ENCODE measurements at places on chromosomes 5 and 9.

DNA sequence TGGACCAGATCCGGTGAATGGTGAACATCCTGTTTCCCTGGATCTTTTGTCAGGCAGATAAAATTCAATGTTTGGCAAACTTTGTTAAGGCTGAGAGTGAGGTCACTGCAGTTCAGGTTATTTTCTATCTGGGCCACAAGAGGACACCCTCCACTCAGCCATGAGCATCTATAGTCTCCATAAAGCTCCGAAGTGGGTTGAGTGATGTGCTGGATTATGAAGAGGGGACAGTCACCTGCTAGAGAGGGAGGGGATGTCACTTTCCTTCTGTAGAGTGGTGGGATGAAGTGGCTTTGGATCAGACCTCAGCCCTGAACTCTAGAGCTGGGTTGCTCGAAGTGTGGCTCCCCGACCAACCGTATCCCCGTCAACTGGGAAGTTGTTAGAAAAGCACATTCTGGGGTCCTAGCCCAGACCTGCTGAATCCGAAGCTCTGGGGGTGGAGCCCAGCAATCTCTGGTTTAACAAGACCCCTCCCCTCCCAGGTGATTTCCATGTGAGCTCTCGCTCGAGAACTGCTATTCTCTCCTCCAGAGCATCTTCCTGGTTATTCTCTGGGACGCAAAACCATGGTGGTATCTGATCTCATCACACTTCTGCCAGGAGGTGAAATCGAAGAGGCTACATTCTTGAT, 31.8 kb upstream of the FGF1 start:
- DNase-seq = no peak

DNA sequence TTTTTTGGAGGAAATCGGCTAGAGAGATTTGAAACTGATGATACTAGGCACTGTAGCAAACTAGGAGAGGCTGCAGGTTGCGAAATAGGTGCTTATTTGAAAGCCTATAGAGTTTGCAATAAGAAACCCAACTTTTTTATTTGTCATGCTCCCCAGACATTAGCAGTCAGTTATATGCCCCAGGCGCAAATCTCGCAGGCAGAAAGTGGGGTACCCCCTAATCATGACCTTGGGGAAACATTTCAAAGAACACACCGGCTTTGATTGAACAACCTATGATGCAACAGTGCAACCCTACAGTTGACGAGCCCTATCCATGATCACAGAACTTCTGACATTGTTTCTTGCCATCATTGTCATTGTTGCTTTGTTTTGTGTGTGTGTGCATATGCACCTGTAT, 510.5 kb downstream of the RAB3C start:
- no peak for DNase-seq

DNA sequence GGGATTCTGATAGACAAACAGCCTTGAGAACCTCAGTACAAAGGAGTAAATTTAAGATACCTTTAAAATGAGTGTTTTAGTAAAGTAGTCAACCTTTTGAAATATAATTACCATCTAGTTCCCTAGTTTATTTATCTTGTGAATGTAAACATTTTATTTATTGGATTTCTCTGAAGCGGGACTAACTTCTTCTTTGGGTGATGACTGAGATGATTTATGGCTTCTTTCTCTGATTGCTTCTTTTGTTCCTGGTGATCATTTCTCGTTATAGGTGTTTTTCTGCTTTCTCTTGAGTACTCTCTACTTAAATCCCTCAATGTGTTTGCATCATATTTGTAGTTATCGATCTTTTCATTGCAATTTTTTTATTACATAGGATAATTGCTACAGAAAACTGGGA, 33.2 kb downstream of the PRDM6 start:
- no peak for DNase-seq

GRCh38 chr5:1506242-1507013, 17.3 kb downstream of the LPCAT1 start:
- DNase-seq = no peak

- no peak for DNase-seq
These were observed 98.6 kb downstream of the TMEM215 start for GRCh38 chr9:32881948-32882347.

DNA sequence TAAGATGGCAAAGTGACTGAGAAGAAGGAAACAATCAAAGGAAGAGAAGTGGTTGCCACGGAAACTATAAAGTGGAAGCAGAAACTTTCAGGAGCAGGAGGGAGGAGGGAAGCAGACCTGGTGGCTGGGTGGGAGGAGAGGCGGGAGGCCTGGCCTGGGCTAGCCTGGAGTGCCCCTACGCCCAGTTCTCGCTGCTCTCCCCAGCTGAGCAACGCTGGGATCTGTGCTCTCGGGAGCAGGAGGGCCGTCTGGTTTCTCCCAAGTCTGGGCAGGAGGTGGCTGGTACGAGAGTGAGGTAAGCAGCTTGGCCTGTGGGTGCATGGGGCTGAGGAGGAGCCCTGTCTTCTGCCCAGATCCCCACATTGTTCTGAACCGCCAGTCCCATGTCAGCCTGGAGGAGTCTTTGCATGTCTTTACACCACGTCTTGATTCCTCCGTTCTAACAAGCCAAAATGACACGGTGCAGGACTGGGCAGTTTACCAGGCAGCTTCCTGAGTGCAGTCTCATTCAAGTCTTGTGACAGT, 15.0 kb upstream of the DAB2IP start:
- DNase-seq = no peak

DNA sequence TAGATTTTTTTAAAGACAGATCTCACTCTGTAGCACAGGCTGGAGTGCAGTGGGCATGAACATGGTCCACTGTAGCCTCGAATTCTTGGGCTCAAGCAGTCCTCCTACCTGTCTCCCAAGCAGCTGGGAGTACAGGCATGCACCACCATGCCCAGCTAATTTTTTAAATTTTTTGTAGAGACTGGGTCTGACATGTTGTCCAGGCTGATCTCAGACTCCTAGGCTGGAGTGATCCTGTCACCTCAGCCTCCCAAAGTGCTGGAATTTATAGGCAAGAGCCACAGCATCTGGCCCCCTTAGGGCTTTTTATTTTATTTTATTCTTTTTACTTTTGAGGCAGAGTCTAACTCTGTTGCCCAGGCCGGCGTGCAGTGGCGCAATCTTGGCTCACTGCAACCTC, 56.4 kb downstream of the NSD1 start:
- no peak for DNase-seq

DNA sequence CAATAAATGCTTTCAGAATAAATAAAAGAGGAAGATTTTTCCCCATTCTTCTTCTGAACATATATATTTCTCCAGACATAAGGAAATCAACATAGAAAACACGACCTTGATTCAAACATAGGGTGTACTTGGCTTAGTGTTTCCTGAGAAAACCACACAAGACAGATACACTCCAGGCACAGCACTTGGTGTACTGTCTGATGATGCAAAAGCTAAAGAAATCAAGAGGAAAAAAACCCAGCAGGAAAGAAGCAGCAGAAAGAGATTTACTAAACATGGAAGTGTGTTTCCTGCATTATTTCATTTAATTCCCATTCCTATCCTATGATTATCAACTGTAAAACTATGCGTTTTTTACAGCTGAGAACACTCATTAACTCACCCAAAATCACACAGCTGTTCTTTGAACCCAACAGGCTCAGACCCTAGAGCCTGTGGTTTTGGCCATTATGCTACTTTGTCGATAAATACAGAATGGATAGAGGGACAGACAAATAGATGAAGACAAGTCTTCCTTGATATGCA, 46.1 kb downstream of the NIPAL4 start:
- no peak for DNase-seq

DNA sequence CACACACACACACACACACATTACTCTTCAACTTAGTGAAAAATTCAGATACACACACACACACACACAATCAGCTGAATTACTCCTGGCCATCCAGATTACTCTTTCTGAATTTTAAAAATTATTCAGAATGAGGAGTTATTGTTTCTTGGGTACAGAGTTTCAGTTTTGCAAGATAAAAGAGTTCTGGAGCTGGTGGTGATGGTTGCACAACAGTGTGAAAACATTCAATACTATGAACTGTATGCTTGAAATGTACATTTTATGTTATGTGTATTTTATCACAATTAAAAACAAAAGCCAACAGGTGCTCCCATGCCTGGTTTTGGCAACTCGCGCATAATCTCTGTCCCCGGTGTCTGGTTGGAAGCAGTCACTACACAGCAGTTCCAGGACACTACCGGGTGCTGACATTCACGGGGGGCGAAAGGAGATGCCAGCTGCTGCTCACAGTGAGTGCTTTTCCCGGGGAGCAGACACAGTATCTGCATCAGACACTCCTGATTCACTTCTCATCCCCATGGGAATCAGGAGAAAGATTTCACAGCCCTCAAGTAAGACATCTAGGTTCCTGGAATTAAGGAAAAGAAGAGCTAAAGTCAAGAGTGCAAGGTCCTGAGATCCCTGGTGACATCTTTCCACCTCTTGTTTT, 55.7 kb downstream of the LHFPL2 start:
- no peak for DNase-seq

DNA sequence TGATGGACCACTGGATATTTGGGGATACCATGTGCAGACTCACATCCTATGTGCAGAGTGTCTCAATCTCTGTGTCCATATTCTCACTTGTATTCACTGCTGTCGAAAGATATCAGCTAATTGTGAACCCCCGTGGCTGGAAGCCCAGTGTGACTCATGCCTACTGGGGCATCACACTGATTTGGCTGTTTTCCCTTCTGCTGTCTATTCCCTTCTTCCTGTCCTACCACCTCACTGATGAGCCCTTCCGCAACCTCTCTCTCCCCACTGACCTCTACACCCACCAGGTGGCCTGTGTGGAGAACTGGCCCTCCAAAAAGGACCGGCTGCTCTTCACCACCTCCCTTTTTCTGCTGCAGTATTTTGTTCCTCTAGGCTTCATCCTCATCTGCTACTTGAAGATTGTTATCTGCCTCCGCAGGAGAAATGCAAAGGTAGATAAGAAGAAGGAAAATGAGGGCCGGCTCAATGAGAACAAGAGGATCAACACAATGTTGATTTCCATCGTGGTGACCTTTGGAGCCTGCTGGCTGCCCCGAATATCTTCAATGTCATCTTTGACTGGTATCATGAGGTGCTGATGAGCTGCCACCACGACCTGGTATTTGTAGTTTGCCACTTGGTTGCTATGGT, 54.5 kb upstream of the HNRNPA0 start:
- DNase-seq = no peak

DNA sequence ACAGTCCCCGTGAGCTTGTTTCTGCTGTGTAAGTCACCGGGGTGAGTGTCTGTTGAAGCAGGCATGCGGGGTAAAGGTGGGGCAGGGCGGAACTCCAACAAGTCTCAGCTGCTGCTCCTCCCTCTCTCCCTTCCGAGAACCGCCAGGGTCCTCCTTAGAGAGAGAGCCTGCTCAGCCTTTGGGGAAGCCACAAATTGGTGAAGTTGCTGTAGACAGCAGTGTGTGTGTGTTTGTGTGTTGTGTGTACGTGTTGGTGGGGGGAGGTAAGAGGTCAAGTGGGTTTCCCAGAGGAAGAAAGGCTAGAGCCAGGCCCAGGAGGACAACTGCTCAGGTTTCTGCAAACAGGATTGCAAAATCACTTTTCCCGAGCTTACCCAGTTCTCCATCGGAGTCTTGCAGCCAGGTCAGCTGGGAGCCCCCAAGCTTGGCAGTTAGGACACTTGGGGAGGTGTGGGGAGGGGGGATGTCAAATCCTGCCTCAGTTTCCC, 38.9 kb upstream of the DAB2IP start:
- no peak for DNase-seq

DNA sequence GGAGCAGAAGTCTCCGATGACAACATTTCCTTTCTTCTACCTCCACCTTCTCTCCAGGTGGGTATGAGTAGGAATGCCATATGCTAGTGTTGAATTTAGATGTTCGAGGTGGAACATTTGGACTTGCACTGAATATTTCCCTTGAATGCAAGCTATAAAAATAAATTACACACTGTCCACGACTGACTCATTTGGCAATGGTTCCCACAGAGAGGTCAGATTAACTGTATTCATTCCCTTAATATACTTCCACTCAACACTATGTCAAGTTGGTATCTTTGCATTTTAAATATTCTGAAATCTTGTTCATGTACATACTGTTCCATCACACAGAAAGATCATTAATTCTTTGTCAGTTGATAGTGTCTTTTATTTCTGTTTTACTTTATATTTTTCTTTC, 222.6 kb upstream of the PIK3R1 start:
- DNase-seq = no peak

GRCh38 chr5:66546541-66546940, 49.7 kb upstream of the MAST4 start:
- DNase-seq = no peak

DNA sequence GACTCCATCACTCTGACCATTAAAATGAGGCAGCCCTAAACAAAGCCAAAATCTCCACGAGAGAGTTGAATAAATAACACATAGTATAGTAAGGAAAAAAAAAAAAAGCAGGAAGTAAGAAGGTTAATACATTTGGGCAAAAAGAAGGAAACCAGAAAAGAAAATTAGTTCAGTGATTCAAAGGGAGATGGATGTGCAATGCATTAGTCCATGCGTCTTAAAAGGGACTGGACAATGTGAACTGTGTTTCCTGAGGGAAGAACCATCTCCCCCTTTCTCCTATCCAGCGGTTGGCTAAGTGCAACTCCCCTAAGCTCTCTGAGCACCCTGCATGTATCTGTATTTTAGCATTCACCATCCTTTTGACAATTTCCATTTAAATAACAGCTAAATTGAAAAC, 1.4 kb downstream of the ANKRA2 start:
- no peak for DNase-seq

GRCh38 chr9:2199999-2200796, 185.1 kb downstream of the SMARCA2 start:
- no peak for DNase-seq

DNA sequence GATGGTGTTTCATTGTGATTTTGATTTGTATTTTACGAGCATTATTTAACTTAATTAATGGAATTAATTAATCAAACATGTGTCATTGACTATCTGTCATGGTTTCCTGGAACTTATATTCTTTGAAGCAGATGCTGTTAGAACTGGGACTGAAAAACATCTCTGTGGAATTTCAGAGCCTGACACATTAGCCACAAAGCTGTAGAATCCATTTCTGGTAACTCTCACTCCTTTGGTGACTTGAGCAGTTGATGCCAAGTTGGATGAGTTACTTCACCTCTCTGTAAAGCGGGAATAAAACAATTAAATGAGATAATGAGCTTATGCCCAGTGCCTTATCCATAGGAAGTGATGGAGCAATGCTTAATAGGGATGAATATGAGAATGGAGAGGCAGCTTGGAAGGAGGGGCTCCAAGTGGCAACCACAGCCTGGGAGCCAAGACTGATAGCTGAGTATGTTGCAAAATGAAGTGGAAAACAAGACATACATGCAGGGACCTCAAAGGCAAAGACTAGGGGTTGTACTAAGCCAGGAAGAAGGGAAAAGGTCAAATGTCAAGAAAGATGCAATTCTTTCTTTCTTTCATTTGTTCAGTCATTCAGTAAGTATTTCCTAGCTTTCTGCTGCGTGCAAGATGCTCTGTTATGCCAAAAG, 23.1 kb upstream of the ADRA1B start:
- no peak for DNase-seq

GRCh38 chr9:114723931-114724330, 41.9 kb upstream of the TEX48 start:
- no peak for DNase-seq

GRCh38 chr5:142845402-142845921, 75.3 kb downstream of the ARHGAP26 start:
- DNase-seq = no peak

Measured in activated naive CD8-positive, alpha-beta T cell treated with anti-CD3 and anti-CD28 coated beads, Interleukin-2, amount 10 ng/mL, durations not matched to agents 7 days and 5 days (primary cell).